ENCODE measurements at places on chromosomes 1 and 21.

DNA sequence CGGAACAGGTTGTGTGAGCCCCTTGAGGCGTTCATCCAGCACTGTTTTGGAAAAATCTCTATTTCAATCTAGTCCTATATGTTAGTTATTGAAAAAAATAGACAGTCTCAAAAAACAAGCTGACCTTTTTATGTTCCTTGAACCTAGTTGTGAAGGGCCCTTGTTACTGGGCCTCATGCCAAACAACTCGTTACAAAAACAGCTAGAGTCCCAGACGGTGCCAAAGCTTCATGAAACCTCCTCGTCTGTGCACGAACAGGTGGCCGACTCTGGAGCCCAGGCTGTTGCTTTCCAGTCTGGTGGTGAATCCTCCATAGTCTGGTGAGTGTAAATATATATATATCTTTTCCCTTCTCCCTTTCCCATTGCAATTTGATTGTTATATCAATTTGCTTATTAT, at the start of gene CHIA:
CHIA (plus strand) TSS at position 222 of the 400 bp plus-strand sequence. CDS start 19,617 bp downstream, outside the sequence.
- no peak for DNase-seq

- DNase-seq = no peak
Observed at GRCh38 chr1:73862355-73862754, 335.6 kb downstream of the LRRIQ3 start.

- DNase-seq = no peak
Observed at GRCh38 chr21:25506887-25507286, 100.4 kb downstream of the MRPL39 start.

DNA sequence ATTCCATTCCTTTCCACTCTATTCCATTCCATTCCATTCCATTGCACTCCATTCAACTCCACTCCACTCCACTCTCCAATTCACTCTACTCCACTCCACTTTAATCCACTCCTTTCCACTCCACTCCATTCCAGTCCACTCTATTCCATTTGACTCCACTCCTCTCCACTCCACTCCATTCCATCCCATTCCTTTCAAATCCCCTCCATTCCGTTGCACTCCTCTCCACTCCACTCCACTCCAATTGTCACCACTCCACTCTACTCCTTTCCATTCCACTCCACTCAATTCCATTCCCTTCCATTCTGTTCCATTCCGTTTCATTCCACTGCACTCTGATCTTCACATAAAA, 2563.7 kb upstream of the TPTE start:
- no peak for DNase-seq

GRCh38 chr1:228899421-228899956, 164.2 kb downstream of the RHOU start:
- DNase-seq = no peak

GRCh38 chr21:44846485-44847260, 26.8 kb downstream of the PTTG1IP start:
- DNase-seq = peak; percentile 10

DNA sequence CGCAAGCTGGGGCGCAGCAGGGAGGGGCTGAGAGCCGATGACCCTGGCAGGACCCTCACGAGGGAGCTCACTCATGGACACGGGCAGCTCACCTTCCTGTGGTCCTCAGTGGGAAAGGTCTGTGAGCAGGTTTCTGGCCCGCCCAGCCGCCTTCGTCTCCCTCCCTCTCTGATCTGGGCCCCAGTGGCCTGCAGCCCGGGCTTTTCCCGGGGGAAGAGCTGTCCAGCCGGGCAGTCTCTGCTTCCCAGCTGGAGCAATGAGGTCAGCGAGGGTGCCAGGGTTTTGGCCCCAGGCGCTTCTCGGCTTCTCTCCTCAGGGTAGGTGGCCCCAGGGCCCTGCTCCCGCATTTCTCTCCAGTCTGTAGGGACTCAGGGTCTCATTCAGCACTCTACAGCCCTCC, 22.2 kb upstream of the ARHGEF16 start:
- DNase-seq = no peak

Measured in epithelial cell of proximal tubule (primary cell).